ENCODE measurements at places on chromosomes 6 and 20.

DNA sequence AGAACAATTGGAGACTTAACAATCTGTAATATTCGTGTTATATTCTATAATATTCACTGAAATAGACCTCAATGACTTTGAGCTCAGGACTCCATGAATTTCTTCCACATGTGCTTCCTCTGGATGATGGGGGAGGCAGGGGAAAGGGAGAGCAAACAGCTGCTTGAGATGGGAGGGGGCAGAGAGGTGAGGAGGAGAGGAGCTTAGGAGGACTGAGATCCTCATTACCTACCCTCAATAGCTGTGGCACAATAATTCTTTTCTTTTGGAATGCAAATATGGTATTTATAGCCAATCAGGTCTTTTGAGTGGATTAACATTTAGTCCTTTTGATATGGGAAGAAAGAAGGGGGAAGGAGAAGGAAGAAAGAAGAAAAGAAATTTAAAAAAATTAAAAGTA, 64.1 kb upstream of the ZNF217 start:
- DNase-seq = no peak

GRCh38 chr20:54091120-54091480, 20.7 kb upstream of the BCAS1 start:
- no peak for DNase-seq

- DNase-seq = no peak
Measured at GRCh38 chr20:40416274-40416673, 272.8 kb downstream of the MAFB start.

DNA sequence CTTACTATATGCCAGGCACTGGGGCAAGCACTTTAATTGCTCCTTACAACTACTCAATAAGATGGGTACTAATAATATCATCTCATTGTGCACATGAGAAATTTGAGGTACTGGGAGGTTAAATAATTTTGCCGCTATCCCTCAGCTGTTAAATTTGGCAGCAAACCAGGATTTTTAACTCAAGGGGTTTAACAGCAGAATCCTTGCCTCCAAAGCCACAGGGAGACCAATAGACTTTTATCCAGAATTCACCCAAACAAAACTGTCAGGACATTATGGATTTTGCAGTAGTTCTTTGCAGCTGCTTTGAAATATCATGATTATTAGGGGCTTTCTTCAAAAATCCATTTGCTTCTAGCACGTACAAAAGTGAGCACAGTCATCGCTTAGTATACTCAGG, 136.2 kb downstream of the RPS12 start:
- DNase-seq = no peak

- no peak for DNase-seq
Measured at GRCh38 chr6:129551486-129551885, 158.5 kb downstream of the ARHGAP18 start.

DNA sequence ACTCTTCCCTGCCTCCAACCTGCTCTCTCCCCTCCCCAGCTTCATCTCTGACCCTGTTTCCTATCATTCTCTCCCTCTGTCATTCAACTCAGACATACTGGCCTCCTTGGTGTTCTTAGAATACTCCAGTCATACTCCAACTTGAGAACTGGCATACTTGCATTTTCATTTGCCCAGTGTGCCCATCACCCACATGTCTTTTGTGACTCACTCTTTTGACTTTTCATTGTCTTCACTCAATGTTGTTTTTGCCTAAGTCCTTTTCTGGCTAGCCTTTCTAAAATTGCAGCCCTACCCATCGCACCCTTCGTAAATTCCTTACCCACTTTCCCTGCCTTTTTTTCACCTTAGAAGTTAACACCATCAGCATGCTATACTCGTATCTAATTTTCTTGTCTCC, 77.0 kb upstream of the CD2AP start:
- no peak for DNase-seq

- no peak for DNase-seq
Measured at GRCh38 chr6:12343440-12344162, 53.4 kb downstream of the EDN1 start.

GRCh38 chr20:57332105-57333089, 2.8 kb downstream of the SPO11 start:
- no peak for DNase-seq

GRCh38 chr6:56370561-56371211, 123.3 kb upstream of the COL21A1 start:
- DNase-seq = no peak

DNA sequence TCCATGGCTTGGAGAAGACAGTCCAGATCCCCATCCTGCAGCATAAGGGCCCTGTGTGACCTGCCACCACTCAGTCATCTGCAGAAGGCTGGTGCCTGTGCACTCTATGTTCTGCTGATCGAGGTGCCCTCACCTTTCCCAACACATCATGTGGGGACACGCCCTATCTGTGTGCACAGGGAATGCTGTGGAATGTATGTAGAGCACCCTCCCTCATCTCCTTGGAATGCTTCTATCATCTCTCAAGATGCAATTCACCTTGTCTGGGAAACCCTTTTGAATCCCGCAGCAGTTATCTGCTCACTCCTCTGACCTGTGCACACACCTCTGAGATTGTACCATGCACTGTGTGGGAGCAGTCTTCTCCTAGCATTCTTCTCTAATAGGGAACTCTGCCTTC, 207.2 kb upstream of the SSTR4 start:
- DNase-seq = no peak

GRCh38 chr6:145009711-145010110, 724.6 kb downstream of the UTRN start:
- DNase-seq = no peak

DNA sequence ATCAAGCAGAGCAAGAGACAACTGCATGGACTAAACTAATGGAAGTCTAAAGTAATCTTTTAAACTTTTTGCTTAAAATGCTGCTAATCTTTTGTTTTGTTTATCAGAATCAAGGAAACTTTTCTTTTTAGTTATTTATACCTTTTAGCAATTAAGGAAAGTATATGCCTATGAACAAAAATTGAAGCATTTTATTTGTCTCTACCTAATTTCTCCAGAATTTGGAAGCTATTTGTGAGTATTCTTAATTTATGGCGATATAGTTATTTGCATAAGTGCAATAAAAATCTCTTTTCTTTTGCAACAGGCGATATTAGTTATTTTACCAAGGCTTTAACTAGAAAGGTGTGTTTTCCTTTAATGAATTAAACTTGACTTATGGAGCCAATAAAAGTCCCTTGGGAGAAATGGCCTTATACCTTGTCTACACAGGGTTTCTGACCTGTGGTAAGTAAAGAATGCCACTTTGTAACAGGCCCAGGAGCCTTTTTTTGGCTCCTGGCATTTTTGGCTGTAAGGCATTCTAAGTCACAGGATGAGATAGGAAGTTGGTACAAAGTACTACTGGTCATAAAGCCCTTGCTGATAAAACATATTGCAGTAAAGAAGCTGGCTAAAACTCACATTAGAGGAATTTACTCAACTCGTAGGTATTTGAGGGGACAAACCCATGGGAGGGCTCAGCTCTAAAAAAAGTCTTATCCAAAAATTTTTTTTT, 37.2 kb downstream of the TMEM14A start:
- no peak for DNase-seq

GRCh38 chr6:106446287-106446885, 85.9 kb downstream of the CRYBG1 start:
- no peak for DNase-seq

- DNase-seq = no peak
Measured at GRCh38 chr20:37229357-37229756, 32.3 kb downstream of the GHRH start.

- DNase-seq = no peak
Measured at GRCh38 chr6:130467146-130468050, 101.6 kb downstream of the TMEM200A start.

DNA sequence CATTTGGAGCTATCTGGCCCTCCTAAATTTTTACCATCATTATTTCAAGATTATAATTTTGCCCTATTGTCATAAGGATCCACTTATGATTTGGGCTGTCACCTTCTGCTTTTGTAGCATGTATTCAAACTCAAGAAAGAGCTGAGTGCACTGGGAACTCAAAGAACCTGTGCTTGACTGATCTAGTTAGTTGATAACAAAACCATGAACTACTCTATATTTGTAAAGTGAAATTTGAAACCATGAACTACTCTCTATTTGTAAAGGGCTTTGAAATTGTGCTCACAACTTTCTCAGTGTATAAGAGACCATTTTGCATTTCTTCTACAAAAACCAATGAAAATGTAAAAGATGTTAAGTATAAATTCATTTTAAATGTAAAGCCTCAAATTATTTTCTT, 77.5 kb upstream of the POPDC3 start:
- DNase-seq = no peak

- no peak for DNase-seq
Measured at GRCh38 chr20:53369871-53370270, 223.8 kb downstream of the ZNF217 start.

DNA sequence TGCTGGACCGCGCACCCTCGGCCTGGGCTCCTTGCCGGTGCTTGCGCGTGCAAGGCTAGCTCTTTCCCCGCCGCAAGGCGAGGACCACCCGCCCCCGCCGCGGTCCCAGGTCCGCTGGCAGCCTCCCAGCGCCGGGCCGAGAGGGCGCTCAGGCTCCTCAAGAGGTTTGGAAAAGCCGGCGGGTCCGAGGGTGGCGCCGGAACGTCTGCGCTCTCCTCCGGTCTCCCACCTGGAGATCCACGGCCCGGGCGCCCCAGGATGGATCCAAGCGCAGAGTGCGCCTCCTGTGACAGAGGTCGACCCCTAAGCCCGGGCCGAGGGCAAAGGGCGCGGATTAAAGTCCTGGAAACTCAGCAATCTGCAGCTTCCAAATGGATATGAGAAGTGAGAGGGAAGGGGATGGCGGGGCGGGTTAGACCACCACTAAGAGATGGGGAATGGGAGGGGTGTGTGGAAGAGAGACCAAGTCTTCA, 575 bp upstream of the MICAL1 start:
- DNase-seq = no peak

- peak; percentile 21 for DNase-seq
Measured at GRCh38 chr20:31566658-31567379, 38.3 kb upstream of the ID1 start.

DNA sequence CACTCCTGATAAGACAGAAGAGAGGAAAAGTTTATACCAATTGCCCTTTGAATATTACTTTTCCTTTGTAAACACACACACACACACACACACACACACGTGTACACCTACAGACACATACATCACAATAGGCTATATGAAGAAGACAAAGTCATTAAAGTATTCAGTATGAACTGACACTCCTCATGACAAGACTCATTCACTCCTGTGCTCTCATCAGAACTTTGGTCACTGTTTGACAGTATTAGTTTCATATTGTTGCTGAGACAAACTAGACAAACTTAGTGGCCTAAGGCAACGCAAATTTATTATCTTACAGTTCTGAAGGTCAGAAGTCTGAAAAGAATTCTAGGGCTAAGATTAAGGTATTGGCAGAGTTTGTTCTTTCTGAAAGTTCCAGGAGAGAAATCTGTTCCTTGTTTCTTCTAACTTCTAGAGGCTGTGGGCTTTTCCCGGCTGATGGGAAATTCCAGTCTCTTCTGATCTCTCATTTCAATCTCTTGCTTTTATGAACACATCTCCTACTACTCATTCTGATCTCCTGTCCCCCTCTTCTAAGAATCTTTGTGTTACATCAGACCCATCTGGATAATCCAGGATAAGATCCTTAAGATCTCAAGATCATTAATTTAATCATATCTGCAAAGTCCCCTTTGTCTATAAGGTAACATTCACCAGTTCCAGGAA, 171.3 kb downstream of the HACE1 start:
- DNase-seq = no peak

GRCh38 chr6:26056583-26057350, 30.5 kb upstream of the HFE start:
- peak; percentile 5 for DNase-seq

DNA sequence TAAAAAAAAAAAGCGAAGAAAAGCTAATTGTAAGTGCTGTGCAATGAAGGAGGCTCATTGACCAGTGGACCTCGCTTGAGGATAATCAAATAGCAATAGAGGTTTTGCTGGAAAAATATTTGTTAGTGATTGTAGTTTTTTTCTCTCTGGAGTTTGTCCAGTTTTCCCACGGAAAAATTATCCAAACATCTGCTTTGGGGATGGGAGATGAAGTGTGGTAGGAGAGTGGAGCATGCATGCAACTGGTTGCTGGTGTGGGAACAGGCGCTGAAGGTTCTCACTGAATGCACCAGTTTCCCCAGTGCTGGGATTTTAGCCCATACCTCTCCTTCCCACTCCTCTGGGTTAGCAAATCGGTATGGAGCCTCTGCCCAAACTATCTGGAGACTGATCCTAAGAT, 281.7 kb upstream of the TAB2 start:
- no peak for DNase-seq

DNA sequence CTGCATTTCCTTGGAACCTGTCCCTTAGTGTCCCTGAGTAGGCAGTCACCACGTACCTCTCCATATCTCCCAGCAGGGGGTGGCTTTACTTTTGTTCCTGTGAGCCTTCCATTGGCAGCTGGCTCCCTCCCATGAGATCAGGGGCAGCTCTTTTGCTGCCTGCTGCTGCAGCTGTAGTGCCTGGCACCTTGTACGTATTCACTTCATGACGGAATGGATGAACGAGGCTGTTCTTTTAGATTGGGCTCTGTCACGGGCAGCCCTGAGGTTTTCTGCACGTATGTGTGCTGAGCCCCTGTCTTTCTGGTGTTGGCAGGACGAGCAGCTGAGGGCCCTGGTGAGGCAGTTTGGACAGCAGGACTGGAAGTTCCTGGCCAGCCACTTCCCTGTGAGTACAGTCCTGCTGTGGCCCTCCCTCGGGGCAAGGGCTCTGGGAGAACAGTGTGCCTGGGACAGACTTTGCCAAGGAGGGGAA, 14.6 kb downstream of the MYBL2 start:
- no peak for DNase-seq

Measured in CD4-positive, alpha-beta T cell treated with Interleukin-6 for 4 hours (primary cell).